ENCODE measurements at places on chromosomes 11 and 22.

GRCh38 chr11:11521306-11522002 is 100.4 kb downstream of the GALNT18 start:
- no peak for DNase-seq

GRCh38 chr11:67252831-67253239 is 13.4 kb upstream of the GRK2 start:
- DNase-seq = peak; percentile 93

- DNase-seq = no peak
These were observed 6.0 kb downstream of the SYN3 start for GRCh38 chr22:33051960-33052839.

- no peak for DNase-seq
These were observed 187.8 kb downstream of the HIPK3 start for GRCh38 chr11:33444835-33445594.

DNA sequence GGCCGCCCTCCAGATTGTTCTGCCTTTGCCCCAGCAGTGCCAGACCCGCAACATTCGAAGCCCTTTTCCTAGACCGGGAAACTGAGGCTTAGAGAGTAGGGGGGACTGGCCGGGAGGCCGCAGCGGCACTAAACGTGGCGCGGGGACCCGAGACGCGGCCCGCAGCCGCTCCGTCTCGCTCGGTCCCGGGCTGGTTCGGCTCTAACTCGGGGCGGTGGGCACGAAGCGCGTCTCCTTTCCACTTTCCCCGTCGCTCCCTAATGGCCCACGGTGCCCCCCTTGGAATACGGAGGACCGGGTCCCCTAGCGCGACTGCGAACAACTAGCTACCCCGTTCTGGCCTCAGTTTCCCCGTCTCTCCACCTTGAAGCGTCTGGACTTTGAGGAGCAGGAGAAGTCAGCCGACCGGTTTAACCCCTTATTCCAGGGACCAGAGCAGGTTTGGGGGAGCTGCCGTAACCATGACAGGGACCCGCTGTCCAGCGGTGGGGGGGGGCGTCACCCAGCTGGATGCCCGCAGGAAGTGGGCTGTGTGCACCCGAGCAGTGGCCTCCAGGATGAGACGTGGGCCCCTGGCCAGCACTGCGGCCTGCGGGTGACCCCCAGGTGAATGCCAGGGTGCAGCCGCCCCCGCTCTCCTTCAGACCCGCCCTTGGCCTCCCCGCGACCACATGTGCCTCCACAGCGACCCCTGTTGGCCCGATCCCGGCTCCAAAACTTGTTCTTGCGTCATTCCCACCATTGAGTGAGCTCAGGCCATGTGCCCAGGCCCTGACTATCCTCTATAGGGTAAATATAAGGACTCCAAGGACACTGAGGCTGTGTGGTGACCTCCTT is 1.1 kb downstream of the CDC42EP1 start:
- peak; percentile 89 for DNase-seq

DNA sequence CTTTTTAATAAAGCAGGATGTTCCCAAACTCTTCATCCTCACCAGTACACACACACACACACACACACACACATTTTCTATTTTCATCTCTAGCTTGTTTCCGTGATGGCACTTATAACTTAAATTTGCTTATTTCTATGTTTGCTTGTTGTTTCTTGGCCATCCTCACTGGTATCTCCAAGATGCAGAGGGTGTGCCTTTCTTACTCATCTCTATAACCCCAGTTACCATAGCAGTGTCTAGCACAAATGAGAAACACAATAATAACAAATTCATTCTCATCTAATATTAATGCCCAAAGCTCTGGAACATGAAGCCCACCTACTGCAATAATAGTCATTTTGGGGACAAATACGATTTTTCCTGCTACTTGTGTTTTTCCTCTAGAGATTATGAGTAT is 156.3 kb downstream of the GRM5 start:
- DNase-seq = no peak

- DNase-seq = no peak
These were observed 117.8 kb downstream of the SERGEF start for GRCh38 chr11:17894929-17895658.

GRCh38 chr11:1358286-1358685 is 31.4 kb upstream of the BRSK2 start:
- DNase-seq = no peak

DNA sequence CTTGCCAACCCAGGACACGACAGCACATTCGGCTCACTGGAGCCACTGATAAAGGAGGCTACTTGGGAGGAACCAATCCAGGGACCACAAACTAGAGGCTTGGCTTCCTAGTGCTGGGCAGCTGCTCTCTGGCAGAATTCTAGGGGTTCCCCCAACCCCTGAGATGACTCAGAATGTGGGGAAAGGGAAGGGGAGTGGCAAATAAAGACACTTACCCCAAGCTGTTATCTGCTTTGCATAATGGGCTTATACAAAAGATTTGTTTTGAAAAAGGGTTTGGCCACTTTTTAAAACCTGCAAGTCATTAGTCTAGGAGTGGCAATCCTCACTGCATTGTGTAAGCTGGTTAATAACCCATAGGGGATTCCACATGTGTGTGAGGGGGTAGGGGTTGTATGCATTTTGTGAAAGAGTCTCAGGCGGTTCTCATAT is 64.1 kb upstream of the LMO1 start:
- peak; percentile 64 for DNase-seq

- DNase-seq = no peak
These were observed 12.3 kb upstream of the TUB start for GRCh38 chr11:8068605-8069221.

DNA sequence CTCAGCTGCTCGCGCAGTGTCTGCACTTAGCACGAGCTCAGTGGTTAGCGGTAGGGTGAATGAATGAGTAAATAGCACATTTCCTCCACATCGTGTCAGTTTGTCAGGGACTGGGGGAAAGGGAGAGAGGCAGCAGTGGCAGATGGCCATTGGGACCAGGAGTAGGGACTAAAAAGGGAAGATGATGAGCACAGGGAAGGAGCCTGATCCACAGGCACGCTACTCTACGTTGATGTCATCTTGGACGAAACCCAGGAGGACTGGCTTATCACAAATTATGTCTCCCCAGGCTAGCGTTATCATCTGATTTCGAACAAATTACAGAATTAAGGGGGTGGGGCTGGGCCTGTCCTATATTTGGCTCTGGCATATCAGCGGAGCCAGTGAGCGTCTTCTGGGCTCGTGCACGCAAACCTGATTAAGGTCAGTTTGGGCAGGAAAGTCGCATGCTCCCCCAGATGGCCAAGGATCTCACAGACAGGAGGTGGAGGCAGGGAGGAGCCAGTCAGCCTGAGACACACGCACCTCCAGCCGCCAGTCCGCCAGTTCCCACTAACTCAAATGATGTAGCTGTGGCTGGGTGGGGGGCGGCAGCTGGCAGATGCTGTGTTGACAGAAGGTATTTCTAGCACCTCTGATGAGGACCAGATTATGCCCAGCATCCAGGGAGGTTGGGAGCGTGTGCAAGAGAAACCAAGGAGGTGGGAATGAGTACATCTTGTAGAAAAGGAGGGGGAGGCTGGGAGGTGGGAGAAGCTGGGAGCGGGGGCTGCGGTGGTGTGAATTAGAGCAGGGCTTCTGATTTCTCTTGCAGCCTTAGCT is 97.4 kb upstream of the PRDM11 start:
- peak; percentile 41 for DNase-seq

- no peak for DNase-seq
These were observed 53.3 kb downstream of the NTM start for GRCh38 chr11:131423688-131424087.

DNA sequence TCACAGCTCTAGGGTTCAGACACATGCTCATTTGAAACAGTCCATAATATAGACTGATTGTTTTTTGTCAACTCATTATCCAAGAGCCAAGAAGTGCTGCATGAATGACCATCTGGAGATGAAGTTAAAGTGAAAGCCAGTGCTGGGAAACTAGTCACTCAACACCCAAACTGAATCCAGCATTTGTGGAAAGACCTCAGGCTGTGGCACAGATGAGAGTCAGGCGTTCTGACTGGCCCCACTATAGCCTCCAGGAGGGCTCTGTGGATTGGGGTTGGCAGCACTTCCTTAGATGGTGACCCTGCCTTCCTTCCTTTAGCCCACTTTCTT is 2.1 kb downstream of the FEZ1 start:
- DNase-seq = no peak

GRCh38 chr11:64947208-64947814 is 11.6 kb upstream of the GPHA2 start:
- peak; percentile 29 for DNase-seq

DNA sequence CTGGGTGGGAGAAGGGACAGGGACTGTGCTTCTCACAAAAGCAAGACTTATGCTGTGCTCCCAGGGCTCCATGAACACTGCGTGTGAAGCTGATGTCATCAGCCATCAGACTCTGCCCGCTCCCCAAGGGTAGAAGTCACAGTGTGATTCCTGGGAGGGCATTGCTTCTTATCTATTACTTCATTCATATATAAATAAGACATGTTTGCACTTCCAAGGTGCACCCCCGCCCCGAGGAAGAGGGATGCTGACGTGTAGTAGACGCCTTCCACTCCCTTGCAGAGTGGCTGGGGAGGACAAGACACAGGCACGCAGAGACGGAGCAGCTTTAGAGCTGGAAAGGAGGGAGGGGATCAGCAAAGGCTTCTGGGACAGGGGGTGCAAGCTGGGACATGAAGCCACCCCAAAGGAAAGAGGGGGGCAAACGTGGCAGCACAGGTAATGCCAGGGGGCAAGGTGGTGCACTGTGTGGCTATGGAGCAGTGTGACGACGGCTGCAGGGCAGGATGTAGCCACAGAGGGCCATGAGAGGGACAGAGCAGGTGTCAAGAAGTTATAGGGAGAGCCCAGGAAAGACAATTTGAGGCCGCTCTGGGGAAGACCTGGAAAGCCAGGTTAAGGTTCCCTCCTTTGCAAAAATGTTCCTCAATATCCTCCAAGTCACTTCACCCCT is 558.5 kb downstream of the MN1 start:
- no peak for DNase-seq

GRCh38 chr22:42114721-42115120 is 15.9 kb downstream of the CYP2D6 start:
- DNase-seq = peak; percentile 9

GRCh38 chr22:50481440-50482106 is at the start of gene ADM2:
Gene ADM2 (plus strand): TSS chr22:50481543. CDS start chr22:50481848, 305 bp downstream.
- DNase-seq = no peak

DNA sequence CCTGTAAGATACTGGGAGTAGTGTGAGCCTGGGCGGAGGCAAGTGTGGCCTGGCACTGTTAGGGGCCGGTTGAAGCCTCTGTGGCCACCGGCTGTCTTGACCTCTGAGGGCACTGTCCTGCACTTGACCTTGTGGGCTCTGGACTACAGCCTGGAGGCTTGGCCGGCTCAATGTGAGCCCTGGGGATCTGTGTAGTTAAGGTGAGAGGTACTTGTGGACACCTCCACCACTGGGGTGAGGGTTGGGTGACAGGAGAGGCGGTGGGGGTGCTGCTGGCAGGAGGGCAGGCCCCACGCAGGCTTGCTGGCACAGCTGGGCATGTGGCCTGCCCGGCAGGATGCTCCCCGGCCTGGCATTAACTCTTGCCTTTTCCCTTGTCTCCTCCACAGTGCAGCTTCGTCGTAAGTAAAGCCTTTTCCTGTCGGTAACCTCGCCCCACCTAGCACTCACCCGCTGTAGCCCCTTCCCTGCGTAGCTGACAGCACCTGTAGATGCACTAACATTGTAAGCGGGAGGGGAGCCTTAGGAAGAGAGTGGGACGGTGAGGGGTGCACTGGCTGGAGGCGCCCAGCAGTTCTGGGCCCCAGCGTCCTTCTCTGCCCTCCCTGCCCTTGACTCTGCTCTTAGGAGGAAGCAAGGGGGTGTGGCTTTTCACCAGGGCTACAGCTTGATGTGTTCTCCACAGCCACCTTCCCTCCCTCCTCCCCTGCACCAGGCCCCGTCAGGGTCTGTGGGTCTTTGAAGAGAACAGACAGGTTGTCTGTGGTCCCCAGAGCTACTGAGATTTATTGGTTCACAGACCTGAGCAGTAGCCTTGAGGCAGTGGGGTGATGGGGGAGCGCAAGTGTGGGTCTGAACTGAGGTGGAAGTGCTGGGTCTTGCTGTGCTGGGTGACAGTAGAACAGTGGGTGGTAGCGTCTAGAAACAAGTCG is 17.6 kb downstream of the INCENP start:
- DNase-seq = no peak

- peak; percentile 66 for DNase-seq
These were observed 1.5 kb downstream of the YPEL4 start for GRCh38 chr11:57647960-57648800.

GRCh38 chr11:129728581-129728980 is 87.1 kb upstream of the TMEM45B start:
- no peak for DNase-seq

- DNase-seq = no peak
These were observed 305.4 kb downstream of the ST3GAL4 start for GRCh38 chr11:126660761-126661425.

DNA sequence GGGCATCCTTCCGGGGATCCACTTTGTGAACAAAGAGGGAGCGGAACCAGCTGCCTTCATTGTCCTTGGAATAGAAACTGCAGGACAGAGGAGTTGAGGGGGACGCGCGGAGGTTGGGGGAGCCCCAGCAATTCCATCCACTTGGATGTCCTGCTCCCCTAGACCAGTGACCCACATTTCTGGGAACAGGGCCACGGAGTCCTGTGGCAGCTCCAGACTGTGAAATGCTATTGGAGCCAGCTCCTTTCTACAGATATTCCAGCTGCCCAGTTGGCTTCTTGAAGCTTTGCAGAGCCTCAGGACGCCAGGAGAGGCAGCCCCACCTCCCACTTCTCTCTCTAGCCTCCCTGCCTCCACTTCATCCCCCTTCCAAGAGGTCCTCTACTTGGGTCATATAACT is 10.5 kb downstream of the NIPSNAP1 start:
- no peak for DNase-seq

- DNase-seq = no peak
These were observed 80.3 kb upstream of the IZUMO1R start for GRCh38 chr11:94224078-94224477.

DNA sequence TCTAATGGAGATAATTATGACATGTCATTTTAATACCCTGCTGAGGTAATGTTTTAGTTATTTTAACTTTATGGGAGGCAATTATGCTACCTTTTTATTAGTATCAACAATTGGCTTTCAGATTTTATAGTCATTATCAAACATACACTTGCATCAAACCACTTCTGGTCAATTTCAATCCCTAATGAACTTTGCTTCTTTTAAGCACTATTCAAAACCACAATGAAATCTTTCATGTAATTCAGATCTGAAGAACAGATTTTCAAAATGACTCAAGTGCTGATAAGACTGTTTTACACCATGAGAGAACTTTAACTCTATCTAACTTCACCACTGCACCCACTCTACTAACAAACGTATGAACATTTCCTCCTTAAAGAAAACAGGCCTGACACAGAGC is 25.9 kb upstream of the CCDC34 start:
- no peak for DNase-seq

Measured in inflammatory macrophage (primary cell).